ENCODE measurements at places on chromosomes 2 and 18.

DNA sequence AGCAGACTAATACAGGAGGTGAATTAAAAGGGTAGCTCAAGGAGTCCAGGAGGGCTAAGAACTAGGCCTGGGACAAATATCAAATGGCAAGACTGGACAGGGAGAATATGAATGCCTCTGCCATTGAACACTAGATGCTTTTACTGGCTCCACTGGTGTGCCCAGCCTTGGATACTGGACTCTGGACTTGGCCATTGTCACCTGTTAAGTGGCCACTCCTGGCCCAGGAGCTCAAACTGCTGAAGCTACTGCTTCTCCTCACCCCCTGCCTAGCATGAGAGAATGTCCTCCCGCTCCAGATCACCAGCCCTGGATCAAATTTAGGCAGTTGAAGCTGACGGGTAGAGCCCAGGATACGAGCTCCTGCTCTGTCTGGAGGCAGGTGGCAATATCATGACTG lies 170.8 kb downstream of the DDX1 start:
- no peak for DNase-seq

- DNase-seq, result peak; percentile 68
Measured at GRCh38 chr2:98445177-98445682, 572 bp downstream of the INPP4A start.

GRCh38 chr2:219089330-219089729 lies 28.6 kb upstream of the IHH start:
- no peak for DNase-seq

GRCh38 chr2:181662287-181662686 lies 5.4 kb upstream of the CERKL start:
- no peak for DNase-seq

GRCh38 chr2:18545384-18545783 lies 15.1 kb downstream of the RDH14 start:
- no peak for DNase-seq

- DNase-seq, result no peak
Measured at GRCh38 chr2:195537811-195538210, 119.2 kb upstream of the SLC39A10 start.

DNA sequence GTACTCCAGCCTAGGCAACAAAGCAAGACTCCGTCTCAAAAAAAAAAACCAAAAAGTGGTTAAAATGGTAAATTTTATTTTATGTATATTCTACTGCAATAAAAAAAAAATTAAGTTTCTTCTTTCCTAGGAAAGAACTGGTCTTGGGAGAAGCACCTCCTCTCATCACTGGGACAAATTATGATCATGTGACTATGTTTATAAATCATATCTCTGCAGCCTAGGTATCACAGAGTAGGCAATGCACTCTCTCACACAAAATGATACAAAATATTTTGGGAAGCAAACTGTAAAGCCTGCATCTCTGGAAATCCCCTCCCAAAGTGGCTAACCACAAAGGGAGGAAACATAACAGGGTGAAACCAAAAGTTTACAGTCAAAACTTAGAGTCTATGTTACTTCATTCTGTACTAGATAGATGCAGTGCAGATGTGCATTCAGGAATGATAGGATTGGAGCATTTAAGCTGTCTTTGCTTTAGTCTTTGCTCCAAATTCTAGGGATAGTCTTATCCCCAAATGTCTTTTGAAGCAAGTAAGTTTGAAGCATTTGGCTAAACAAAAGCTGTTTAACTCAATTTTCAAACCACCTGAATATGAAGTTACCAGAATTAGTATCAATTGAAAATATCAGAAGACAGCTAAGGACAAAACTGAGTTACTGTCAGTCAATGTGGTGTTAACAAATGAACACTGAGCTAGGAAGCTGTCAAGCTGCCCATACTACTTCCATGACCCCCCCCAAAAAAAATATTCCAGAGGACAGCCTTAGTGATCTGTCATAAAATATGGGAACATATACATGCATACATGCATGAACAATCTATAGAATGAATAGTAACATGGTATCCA lies 21.1 kb upstream of the MALT1 start:
- DNase-seq, result no peak

GRCh38 chr2:181290182-181290581 lies 167.0 kb upstream of the ITGA4 start:
- no peak for DNase-seq

DNA sequence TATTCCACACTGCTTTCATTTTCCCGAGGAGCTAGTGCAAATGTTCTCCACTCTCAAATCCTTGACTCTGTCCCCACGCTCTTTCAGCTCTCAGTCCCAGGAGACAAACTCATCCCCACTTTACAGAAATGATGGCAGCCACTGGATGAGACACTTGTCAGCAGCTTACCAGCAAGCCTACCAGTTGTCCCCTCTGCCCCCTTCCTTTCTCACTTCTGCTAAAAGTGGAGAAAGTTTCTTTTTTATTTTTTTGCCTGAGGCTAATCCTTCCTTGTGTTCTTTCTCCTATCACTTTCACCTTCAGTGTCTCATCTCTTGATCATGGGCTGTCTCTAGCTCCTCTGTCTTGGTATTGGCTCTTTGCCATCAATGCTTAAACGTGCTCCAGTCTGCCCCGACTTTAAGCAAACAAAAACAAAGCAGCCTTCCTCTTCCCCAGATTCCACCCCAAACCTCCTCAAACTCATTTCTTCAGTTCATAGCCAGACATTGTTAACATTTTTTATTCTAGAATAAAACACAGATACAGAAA lies 64.5 kb downstream of the TTC32 start:
- DNase-seq, result no peak

- no peak for DNase-seq
Measured at GRCh38 chr2:221002101-221002685, 569.9 kb downstream of the EPHA4 start.

GRCh38 chr2:135050684-135051083 lies 1.4 kb upstream of the RAB3GAP1 start:
- no peak for DNase-seq

GRCh38 chr2:100272841-100273329 lies 49.4 kb downstream of the LONRF2 start:
- DNase-seq, result peak; percentile 65
